ENCODE measurements at places on chromosomes 1 and 21.

GRCh38 chr21:18521204-18521603 lies 117.6 kb upstream of the TMPRSS15 start:
- DNase-seq = no peak

DNA sequence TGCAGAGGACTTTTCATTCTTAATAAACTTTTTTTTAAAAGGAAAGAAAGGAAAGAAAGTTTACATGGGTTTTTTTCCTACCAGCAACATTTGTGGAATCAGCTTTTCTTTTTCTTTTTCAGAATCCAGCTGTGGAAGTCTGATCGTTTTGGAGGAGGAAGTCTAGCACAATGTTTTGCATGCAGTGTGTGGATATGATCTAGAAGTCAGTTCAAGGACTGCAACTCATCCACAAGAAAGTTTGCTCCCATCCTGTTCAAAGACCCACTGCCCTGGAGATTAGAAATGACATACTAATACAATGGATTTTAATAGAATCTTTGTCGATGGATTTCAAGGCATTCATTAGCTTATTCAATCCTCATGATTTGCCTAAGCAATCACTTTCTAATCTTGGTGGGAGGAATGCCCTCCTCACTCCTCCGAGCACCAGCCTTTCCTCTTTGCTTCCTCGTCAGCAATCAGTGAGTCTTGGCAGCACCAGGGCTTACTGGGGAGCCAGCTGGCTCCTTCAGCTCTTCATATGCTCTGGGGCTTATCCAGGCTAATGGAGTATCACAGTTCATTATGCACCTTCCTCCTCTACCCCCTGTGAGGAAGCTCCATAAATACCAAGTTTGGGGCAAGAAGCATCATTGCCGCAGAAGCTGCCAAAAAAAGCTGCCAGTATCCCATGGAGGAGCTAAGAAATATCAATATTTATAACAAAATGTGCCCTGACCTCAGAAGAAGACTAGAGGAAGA lies 392.3 kb upstream of the PKN2 start:
- no peak for DNase-seq

DNA sequence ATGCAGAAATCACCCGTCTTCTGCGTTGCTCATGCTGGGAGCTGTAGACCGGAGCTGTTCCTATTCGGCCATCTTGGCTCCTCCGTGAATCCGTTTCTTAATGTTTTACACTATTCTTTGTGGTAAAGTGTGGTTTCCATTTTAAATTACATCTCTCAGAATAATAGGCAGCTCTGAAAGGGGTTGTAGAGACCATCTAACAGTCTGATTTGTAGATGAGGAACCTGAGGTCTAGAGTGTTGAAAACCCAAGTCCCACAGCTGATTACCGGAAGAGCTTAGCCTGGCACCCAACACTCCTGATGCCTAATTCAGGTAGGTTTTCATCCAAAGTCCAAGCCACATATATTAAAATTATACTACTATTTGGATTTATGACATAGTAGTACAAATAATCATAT lies 144.0 kb downstream of the LEPR start:
- no peak for DNase-seq

GRCh38 chr1:175033953-175034352 lies 10.7 kb upstream of the MRPS14 start:
- DNase-seq = no peak

GRCh38 chr21:29637553-29637952 lies 302.2 kb downstream of the GRIK1 start:
- no peak for DNase-seq

Measured in GM12864 (cell line).